ENCODE measurements at places on chromosomes 3 and 15.

GRCh38 chr3:123668906-123669305 lies 84.1 kb upstream of the HACD2 start:
- DNase-seq = no peak

- no peak for DNase-seq
These were observed 277.3 kb upstream of the TLE3 start for GRCh38 chr15:70375006-70375431.

DNA sequence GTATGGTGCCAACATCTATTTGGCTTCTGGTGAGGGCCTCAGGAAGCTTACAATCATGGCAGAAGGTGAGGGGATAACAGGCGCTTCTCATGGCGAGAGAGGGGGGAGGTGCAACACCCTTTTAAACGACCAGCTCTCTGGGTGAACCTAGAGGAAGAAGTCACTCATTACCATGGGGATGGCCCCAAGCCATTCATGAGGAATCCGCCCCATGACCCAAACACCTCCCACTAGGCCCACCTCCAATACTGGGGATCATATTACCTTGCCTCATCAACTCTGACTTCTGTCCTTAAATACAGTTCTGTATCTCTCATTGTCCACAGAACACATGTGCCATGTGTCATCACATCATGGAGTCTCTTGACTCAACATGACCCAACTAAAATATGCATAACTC lies 37.5 kb upstream of the CLRN1 start:
- no peak for DNase-seq

GRCh38 chr3:44114142-44114541 lies 127.5 kb upstream of the TOPAZ1 start:
- DNase-seq = peak; percentile 27

DNA sequence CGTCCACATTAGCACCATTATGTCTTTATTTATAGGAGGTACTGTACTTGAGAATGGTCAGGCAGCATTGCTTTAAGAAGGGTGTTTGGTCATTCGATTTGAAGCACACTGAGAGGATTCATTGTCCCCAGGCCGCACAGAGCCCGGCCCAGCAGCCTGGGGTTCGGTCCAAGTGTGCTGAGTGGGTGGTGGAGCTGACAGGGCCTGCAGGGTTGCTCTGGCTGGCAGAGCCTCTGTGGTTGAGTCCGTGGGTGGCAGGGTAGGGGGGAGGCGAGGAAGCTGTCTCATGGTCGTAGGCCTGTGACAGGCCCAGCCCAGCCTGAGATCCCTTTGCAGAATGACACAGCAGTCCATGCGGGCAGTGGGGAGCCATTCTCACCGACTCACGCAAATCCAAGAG lies 227.7 kb upstream of the TOPAZ1 start:
- DNase-seq = no peak

- DNase-seq = no peak
These were observed 19.6 kb downstream of the NR1D2 start for GRCh38 chr3:23964537-23965235.

DNA sequence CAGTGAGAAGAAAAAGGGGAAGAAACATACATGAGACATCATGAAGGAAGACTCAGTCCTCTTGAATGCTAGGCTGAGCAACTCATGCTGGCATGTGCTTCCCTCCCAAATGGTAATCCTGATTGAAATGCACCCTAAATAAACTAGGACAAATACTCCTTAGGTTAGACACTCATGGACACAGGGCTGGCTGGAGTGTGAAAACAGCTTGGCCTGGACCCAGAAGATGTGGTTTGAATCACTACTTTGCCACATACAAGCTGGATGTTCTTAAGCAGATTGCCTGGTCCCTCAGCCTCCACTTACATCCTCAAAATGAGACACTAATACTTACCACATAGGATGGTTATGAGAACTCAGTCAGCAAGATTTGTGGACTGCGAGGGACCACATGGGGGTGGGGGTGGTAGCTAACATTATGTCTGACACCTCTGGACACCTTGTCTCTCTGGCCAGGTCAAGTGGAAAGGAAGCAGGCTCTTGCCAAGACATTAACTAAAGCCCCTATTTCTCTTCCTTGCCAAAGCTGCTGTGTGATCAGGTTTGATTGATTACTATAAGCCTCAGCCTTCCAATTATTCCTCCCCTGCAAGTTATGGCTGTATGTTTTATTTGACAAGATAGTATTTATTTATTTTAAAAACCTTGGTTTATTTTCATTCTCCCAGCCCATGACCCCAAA lies 138.9 kb upstream of the SLC7A14 start:
- DNase-seq = no peak

DNA sequence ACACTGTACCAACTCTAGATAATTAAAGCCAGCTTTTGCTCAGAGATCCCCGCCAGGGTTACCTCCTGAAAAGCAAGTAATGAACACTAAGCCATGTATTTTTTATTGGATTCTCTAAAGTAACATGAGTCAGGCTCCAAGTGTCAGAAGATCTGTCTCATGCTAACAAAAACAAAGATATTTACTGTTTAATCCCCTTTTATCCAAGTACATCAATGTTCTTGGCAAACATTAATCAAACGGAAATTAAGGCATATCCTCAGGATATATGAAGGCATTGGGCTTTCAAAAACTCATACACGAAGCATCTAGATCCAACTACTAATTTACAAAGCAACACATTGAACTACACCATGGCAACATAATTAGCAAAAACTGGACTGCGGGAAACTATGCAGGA lies 37.2 kb downstream of the MYO5A start:
- DNase-seq = no peak

DNA sequence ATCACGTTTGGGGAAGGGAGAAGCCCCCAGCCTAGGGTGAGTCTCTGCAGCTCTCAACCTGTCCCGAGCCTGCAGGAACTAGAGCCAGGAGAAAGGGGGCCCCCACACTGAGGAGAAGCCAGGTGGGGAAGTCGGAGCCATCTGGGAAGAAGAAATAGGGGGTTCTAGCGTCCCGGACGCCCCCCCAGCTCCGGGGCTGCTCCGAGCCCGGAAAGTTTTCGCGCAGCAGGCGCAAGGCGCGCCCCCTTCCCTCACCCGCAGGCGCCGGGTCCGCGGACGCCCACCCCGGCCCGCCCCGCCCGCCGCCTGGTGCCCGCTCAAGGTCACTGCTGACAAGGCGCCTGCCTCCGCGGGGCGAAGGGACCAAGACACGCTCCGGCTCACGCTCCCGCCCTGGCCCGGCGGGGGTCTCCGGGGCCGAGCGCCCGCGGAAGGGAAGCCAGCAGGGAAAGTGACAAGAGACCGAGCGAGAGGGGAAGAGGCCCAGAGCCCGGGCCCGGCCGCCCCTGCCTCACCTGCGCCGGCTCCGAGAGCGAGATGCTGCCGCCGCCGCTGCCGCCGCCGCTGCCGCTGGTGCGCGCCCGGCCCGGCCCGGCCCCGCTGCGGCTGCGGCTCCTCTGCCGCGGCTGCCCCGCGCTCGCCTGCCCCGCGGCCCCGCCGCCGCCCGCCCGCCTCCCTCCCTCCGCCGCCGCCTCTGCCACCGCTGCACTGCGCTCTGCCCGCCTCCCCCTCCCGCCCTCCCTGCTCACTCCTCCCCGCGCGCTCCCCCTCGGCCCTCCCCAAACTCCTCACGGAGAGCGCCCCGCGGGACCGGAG lies 108.4 kb upstream of the SLC6A11 start:
- DNase-seq = no peak

DNA sequence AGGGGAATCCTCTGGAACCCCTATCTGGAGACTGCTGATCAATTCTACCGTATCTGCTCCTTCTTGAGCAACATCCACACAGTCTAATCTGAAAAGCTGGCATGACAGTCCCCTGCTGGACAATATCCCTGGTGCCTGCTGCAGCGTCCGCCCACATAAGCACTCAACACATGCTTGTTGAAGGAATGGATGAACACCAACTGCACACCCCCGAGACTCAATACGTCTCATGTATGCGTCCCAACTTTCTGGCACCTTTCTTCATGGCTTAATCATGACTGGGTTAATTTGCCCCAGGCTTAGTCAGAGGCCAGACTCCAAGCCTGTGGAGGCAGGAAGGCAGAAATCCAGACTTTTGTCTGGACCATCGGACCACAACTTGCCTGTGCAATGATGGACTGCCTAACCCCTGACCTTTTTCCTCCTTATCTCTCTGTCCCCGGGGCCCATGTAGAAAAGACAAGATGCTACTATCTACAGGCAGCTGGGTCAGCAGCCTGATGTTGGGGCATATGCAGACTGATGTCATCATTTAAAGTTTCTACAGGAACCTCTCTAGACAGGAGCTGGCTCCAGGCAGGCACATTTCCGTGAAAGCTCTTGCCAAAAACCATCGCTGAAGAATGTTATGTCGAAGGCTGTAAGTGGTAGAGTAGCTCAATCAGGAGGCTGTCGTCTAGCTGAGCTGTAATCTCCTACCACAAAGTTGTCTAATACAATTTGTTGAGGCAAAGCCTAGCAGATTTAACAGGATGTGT lies 114.1 kb upstream of the TPM1 start:
- no peak for DNase-seq

DNA sequence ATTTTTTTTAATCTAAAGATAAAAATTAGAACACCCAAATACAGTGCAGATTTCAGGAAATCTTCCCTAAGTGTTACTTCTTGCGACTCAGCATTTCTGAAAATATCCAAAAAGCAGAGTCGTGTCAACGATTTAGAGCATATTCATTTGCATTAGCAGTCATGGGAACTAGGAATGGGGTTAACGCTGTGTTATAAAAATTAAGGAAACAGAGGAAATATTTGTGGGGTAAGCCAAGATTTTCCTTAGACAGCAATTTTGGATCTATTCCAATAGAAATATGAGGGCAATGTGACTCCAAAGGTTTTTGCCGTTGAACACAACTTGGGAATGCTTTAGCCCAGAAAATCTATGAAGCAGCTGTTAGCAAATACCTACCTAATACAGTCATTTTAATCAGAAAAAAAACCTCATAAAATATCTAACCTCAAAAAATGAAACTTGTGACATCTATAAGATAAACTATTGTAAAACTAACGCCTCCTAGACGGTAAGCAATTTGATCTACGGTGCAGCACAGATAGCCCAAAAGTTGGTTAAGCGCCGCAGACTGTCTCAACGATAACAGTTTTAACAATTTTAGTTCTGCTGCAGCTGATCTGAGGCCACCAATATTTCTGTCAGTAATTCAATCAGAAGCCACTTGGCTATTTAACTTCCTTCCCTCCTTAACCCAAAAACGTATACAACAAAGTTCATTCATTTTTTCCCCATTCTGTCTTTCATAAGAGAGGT lies 5.8 kb upstream of the ATP11B start:
- no peak for DNase-seq

DNA sequence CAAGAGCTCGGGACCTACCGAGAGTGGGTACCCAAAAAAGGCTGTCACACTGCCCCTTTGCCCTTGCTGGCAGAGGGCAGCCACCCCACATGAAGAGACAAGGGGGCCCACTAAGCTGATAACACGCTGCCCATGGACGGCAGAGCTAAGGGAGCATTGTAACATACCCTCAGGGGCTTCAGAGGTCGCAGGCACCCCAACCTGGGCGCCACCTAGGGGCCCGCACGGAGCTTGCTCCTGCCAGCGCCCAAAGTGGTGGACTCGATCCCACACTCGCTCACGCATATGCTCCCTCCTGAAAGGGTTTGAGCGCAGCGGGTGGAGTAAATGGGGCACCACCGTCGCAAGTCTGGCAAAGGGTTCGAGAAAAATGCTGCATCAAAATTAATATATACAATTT lies 975.4 kb downstream of the ZPLD1 start:
- no peak for DNase-seq

DNA sequence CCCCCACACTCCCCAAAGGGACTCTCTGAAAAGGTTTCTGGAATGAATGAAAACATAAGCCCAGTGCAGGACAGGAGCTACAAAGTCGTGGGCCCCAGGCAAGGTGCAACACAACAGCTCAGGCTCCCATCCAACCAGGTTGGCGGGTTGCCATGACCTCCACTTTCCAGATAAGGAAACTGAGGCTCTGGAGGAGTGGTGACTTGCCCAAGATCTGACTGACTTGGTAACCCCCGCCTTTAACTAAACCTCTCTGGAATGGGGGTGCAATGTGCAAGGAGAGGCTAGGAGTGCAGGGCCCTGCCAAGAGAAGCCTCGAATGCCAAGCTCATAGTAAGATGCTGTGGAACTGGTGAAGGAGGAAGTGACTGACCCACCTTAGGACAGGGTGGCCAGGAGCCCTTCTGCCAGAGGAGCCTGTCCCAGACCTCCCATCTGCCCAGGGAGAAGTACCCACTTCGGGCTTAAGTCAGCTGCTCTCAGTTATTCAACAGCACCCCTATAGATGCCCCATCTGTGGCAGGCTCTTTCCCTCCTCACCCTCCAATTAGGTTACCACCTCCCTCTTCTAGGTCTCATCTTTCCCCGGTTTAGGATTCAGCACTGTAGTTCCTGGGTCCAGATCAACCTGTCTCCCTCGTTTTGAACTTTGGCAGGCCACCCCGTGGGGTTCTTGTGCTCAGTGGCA lies 553 bp upstream of the TNNC1 start:
- no peak for DNase-seq

DNA sequence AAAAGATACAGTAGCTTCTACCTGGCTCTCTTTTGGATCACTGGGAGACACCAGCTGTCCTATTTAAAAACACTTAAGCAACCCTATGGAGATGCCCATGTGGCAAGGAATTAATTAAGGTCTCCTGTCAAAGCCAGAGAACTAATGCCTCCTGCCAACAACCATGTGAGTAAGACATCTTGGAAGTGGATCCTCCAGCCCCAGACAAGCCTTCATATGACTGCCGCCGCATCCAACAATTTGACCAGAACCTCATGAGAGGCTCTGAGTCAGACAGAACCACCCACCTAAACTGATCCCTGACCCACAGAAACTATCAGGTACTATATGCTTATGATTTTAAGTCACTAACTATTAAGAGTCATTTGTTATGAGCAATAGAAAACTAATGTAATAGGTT lies 22.3 kb downstream of the IFT80 start:
- no peak for DNase-seq

DNA sequence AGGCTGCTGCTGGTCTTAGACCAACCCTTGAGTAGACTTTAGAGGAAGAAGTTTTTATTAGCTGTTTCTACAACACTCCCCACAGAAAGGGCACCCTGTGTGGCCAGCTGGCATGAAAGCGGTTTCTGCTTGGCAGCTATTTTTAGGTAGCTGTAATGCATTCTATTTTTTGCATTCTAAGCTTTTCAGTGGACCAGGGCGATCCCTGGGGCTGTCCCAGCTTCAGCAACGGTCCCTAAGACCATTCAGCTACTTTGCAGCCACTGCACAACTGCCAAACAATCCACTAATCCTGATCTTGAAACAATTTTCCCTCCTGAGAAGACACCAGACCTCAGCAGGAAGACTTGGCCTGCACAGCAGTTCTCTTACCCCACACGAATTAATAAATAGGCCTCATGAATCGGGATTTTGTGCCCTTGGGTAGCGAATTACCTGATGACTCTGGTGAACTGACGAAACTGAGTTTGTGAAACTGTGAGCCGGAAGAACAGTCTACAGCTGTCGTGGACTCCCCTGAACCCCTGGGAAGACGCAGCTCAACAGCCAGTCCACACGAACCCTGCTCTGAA lies 14.6 kb upstream of the TFRC start:
- no peak for DNase-seq

GRCh38 chr3:51943451-51944391 lies 1.6 kb downstream of the PARP3 start:
- no peak for DNase-seq

GRCh38 chr15:43126356-43126755 lies 7.0 kb upstream of the TMEM62 start:
- no peak for DNase-seq

- DNase-seq = peak; percentile 7
These were observed 96.2 kb downstream of the ECT2 start for GRCh38 chr3:172846706-172847105.

Data from NCI-H526 treated with DMSO at 0.1 percent for 48 hours (cell line).